ENCODE measurements at places on chromosomes 7 and 10.

GRCh38 chr10:62813981-62814380, 2.2 kb downstream of the EGR2 start:
- DNase-seq: no peak

DNA sequence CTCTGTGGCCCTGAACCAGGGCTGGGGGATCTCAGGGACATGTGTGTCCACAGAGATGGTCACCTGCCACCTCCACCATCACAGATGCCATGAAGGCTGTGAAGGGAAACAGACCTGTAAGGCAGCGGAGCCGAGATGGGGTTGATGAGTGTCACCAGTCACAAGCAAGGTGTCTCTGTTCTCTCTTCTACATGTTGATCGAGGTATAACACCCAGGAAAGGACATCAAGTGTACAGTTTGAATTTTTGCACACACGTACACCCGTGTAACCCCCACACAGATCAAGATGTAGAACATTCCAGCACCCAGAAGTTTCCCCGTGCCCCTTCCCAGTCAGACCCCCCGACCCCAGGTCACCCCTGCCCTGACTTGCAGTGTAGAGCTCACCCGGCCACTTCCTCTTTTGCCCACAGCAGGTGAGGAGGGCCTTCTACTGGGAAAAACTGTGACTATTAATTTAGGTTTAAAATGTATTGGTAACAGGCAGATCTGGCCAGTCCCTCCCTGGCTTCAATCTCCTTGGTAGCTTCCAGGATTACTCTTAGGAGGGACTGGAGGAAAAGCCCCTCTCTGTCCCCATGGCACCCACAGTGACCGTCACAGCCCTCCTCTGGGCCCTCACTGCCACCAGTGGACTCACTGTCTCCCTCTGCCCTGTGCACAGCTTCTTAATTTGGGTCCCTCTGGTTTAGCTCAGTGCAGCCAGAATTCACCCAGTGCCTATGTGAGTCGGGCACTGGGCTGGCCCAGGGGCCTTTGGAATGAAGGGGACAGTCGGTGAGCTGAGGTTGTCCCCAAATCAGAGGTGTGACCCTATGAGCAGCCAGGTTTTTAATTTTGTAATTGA, 108.2 kb downstream of the LHPP start:
- DNase-seq: no peak

GRCh38 chr7:154569916-154570315, 433.0 kb downstream of the PAXIP1 start:
- DNase-seq: no peak

DNA sequence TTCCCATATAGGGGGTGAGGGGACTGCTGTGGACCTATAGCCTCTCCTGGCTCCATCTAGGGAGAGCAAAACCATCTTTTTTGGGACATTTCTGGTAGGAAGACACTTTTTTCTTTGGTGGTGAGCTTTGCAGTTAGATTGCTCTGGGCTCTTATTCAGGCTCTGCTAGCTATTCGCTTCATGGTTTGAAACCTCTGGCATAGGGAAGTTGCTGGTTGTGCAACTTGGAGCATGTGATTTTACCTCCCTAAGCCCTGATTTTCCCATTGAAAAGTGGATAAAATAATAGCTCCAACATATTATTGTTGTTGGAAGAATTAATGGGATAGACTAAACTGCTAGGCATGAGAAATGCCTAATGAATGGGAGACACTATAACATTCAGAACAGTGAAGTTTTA, 69.6 kb downstream of the CYP26A1 start:
- no peak for DNase-seq

GRCh38 chr10:62647375-62648092, 157.0 kb upstream of the ADO start:
- no peak for DNase-seq

DNA sequence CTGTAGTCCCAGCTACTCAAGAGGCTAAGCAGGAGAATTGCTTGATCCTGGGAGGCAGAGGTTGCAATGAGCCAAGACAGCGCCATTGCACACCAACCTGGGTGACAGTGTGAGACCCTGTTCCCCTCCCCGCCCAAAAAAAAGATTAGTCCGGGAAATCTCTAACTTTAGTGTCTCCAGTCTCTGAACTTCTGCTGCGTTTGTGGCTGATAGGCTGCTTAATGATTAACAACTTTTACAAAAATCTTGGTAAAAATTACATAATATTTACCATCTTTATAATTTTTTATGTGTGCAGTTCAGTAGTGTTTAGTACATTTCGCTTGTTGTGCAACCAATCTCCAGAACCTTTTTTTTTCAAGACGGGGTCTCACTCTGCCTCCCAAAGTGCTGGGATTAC, 9.7 kb upstream of the PLAU start:
- no peak for DNase-seq
